ENCODE measurements at places on chromosomes 11 and 22.
A peak's percentile ranks its signal among the peaks of the same experiment; 100 is the strongest.

DNA sequence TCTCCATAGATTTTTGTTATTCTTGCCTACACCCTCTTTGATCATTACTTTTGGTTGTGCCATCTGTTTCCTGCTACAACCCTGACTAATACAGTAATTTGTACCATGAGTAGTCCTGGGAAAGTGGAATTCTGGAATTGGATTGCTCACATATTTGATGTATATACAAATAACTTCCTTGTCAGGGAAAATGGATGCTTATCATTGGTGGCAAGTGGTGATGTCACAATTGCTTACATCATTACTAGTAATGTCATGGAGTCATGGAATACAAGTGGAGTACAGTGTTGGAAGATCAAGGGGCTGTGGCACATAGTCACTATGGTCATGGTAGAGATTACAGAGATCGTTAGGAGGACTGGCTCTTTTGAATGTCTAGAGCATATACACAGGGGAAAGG, 24.4 kb downstream of the AASDHPPT start:
- DNase-seq = no peak

- no peak for DNase-seq
Measured at GRCh38 chr11:107446822-107447431, 10.7 kb downstream of the CWF19L2 start.

- peak; percentile 54 for DNase-seq
Measured at GRCh38 chr11:67732045-67732787, 57.8 kb upstream of the ALDH3B2 start.

- no peak for DNase-seq
Measured at GRCh38 chr11:8222820-8223512, 40.7 kb downstream of the LMO1 start.

- DNase-seq = no peak
Measured at GRCh38 chr22:30574095-30574981, at the start of gene GAL3ST1. Gene GAL3ST1, minus strand, starts transcription at chr22:30574665. Its CDS starts 17,273 bp downstream, at chr22:30557392.

- DNase-seq = no peak
Measured at GRCh38 chr11:77771135-77771534, 49.4 kb downstream of the RSF1 start.

GRCh38 chr22:27475548-27475897, 326.0 kb downstream of the MN1 start:
- no peak for DNase-seq

DNA sequence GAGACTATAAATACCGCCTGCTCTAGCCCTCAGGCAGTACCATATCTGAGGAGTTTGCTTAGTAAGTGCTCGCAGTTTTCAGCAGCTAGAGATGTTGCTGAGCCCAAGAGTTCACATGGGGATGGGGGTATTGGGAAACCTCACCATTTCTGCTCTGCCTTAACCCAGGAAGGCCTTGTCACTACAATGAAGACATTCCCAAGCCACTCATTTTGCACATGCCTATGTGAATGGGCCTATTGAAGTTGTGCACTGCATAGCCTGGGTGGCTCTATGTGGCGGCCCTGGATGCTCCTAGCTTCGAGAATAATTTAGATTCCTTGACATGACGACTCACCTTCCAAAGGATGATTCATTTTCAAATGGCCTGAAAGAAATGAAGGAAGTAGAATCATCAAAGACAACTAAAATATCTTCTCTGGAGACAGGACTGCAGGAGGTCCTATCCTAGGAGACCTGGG, 163.4 kb downstream of the ADAMTS15 start:
- DNase-seq = no peak

- no peak for DNase-seq
Measured at GRCh38 chr22:19098157-19098556, 24.1 kb downstream of the DGCR2 start.

GRCh38 chr22:19629720-19630419, 84.4 kb upstream of the SEPTIN5 start:
- peak; percentile 94 for DNase-seq

DNA sequence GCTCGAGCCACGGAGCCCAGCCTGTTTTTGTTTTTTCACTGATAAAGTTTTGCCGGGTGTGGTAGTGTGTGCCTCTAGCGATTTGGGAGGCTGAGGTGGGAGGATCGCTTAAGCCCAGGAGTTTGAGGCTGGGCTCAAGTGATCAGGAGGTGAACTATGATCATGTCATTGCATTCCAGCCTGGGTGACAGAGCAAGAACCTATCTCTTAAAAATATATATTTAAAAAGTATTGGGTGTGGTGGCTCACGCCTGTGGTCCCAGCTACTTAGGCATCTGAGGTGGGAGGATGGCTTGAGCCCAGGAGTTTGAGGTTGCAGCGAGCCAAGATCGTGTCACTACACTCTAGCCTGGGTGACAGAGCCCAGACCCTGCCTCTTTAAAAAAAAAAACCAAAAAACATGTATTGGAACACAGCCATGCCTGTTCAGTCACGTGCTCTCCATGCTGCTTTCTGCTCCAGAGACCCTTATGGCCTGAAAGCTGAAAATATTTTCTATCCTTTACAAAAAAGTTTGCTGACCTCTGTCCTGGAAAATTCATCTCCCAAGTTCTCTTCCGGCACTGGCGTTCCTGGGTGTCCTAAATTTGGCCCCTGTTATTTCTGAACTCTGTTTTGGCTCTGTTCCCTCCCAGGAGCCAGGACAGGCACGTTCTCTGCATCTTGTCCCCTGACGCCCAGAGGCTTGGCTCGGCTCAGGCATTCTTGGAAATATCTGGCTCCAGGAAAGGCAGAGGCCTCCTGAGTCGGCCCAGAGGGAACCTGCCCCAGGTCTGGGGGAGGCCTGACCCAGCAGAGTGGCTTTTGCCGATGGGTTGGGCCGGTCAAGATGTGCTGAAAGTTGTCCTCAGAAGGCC, 61.3 kb upstream of the PPP6R3 start:
- DNase-seq = no peak

- DNase-seq = no peak
Measured at GRCh38 chr11:129423426-129423825, 47.8 kb downstream of the BARX2 start.

- no peak for DNase-seq
Measured at GRCh38 chr22:47139790-47140119, 377.3 kb downstream of the TBC1D22A start.

GRCh38 chr22:47102081-47102480, 339.6 kb downstream of the TBC1D22A start:
- no peak for DNase-seq

GRCh38 chr11:96045622-96046456, 121.9 kb upstream of the MTMR2 start:
- DNase-seq = no peak

- no peak for DNase-seq
Measured at GRCh38 chr11:36167729-36168128, 121.5 kb downstream of the COMMD9 start.

DNA sequence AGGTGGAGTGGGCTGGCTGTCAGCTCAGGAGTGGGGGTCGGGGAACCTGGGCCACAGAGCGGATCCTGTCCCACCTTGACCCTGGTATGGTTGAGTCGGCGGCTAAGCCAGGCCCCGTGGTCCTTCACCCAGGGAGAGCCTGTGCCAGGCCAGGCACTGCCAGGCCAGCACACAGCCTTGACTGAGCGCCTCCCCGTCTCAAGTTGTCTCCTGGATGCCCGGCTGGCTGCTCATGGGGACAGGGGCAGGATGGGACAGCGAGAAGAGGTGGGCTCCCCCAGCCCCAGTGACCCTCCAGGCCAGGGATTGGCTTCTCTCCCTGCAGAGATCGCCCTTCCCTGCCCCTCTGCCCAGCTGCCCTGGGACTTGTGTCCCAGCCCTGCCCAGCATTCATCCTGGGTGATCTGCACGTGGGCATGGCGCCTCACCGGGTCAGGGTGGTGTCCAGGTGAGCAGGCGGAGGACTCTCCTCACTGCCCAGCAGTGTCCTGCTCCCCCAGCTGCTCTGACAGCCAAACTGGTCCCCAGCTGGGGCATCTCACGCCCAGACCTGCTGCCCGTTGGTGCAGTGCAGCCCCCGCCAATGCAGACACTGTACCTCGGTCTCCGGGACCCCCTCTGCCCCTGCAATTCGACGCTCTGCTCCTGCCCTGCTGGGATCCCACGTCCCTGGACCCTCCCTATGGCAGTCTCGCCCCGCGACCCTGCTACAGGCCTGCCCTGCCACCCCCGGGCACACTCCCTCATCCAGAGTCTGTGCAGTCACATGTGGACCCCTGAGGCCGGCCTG, 28.8 kb upstream of the CCDC188 start:
- no peak for DNase-seq
